CD4-positive, alpha-beta T cell treated with Interleukin-15 for 4 hours (primary cell): ENCODE measurements at places on chromosomes 13 and 19.

DNA sequence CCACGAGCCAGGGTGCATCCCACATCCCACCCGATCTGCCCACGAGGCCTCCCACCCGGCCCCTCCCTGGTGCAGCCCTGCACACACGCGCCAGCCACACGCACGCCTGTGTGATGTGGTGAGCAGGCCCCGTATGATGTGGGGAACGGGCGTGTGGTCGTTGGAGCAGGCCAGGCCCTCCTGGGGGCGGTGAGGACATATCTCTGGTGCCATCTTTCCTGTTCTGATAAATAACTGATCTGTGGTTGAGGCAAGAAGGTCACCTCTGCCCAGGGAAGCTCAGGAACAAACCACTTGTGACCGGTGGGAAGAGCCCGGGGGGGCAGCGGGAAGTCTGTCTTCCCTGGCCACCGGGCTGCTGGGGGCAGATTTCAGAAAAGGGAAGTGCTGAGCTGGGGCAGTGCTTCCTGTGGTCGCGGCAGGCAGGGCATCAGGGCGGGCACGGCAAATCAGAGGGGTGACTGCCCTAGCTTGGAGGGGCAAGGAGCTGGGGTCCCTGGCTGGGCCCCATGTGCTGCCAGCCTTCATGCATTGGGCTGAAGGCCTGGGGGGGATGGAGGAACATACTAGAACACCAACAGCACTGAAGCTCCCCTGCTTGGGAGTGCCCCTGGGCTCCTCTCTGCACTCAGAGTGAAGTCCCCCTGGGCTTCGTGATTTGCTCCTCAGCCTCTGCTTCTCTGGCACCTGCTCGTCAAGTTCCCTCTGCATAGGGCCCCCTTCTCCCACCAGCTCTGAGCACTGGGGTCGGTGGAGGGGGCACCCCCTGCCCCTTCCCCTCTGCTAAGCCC is 35.2 kb upstream of the SLC7A10 start:
- no peak for DNase-seq

DNA sequence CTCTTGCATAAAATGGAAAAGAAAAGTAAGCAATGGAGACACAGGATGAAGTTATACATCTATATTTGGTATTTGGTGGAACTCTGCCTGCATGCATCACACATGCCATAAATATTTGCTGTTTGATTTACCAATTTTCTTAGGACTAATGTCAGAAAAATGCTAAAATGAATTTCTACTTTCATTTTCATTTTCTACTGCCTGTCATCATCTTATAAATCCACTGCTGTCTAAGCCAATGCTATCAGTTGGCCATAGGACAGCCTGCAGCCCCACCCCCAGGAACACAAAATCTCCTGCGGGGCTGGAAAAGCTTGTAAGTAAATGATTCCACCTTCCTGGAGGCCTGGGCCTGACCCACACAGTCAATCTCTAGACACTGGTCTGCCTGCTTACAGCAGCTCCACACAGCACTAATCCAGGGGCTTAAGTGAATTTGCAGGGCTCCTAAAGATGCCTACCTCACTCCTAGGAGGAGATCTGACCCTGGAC is 122.0 kb downstream of the ENOX1 start:
- peak; percentile 1 for DNase-seq

DNA sequence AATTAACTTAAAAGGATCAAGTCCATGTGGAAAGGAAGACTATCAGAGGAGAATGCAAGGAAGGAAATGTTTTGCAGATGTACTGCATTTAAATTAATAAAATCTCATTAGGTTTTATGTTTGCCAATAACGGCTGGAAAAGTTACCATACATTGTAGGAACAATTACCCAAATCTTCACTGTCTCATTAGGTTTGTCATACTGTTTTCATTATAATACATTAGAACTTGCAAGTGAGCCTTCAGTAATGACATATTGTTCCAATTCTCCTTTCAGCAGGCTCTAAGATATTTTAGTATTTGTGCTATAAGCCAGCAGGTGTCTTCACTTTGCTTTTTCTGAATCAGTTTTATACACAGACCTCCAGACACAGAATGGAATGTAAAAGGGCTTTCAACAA is 661.6 kb upstream of the KLHL1 start:
- no peak for DNase-seq

GRCh38 chr13:94369972-94370436 is 109.5 kb downstream of the DCT start:
- DNase-seq, result no peak

DNA sequence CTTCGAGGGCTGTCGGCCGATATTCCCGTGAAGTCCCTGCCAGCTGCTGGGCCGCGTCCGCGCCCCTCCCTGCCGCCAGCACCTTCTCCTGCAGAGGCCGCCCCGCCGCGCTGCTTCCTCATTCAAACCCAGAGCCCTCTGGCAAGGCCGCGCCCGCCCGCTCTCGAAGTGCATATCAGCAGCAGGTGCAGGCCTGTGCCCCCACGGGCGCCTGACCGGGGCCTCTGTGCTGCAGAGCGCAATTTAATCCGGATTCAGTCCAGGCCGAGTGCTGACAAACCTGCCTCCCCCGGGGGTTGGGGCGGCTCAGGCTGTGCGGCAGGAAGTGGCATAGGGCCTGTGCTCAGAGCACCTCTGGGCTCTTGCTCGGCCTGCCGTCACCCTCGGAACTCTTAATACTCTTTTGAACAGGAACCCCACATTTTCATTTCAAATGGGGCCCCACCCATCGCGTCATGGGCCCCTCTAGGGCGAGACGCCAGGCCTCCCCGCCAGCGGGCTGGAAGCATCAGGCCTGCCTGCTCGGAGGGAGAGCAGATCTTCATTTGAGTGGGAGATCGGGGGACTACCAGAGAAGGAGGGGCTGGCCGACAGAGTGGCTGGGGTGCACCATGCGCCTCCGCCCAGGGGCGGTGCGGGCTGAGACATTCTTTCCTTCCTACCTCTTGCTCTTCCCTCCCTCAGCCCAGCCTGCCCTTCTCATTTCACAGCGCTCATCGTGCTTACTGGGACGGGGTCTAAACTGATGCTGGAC is 125.7 kb downstream of the TNFRSF19 start:
- peak; percentile 41 for DNase-seq
